Activated T-helper 1 cell treated with anti-CD3 and anti-CD28 coated beads, Interleukin-2, amount 50 U/mL, for 16 hours (primary cell): ENCODE measurements at places on chromosomes 5 and 9.

GRCh38 chr5:78003919-78004318 is 227.8 kb upstream of the TBCA start:
- no peak for DNase-seq

DNA sequence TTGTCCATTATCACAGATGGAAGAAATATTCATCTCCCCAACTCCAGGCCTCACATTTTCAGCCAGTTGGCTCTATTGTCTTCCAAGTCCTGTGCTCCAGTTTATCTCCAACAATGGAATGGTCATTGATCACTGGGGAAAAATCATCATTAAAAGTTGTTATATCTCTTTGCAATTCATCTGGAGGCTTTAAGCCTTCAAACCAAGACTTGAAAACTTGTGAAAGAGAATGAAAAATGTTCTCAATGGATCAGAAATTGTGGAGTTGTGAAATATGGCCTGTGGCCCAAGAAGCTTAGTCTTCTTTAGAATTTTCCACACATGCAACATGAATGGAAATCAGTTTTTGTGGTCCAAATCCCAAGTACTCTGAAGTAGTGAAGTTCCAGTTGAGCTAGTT is 569.6 kb downstream of the EBF1 start:
- no peak for DNase-seq

DNA sequence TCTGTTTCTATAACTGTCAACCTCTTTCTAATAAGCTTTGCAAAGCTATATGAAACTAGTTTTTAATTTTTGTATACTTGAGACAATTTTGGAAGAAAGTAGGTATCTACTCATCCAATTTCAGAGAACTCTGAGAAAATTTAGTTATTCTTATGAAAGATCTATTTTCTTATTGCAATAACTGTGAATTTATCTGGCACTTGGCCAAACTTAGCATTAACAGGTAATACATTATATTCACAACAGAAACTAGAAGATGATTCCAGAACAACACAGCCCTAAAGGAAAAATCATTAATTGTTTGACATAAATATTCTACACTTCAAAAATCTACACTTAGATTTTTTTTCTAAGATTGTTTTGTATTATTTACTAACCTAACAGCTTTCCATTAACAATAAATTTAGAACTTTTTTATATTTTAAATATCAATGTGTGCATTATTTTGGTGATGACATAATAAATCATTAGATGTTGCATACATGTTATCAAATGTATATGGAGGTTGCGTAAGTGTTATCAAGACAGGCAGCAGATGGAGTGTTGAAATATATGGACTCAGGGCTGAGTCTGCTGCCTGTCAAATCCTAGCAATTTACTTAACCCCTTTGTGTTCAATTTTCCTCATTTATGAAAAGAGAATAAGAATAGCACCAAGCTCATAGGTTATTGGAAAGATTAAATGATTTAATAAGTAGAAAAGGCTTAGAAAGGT is 141.8 kb downstream of the MUSK start:
- DNase-seq, result no peak

GRCh38 chr9:124270504-124271335 is 13.0 kb downstream of the NEK6 start:
- no peak for DNase-seq

GRCh38 chr9:113548221-113549041 is 84.9 kb downstream of the RGS3 start:
- DNase-seq, result no peak

GRCh38 chr9:21796768-21797167 is 5.7 kb upstream of the MTAP start:
- no peak for DNase-seq

GRCh38 chr9:9592104-9592503 is 1020.7 kb downstream of the PTPRD start:
- no peak for DNase-seq

GRCh38 chr5:154511984-154512383 is 34.0 kb upstream of the HAND1 start:
- DNase-seq, result no peak

GRCh38 chr5:125401724-125402622 is 655.5 kb upstream of the ZNF608 start:
- no peak for DNase-seq

- DNase-seq, result no peak
Measured at GRCh38 chr5:34656700-34657273, 659 bp downstream of the RAI14 start.

GRCh38 chr9:135268981-135269380 is 181.5 kb downstream of the OLFM1 start:
- no peak for DNase-seq

DNA sequence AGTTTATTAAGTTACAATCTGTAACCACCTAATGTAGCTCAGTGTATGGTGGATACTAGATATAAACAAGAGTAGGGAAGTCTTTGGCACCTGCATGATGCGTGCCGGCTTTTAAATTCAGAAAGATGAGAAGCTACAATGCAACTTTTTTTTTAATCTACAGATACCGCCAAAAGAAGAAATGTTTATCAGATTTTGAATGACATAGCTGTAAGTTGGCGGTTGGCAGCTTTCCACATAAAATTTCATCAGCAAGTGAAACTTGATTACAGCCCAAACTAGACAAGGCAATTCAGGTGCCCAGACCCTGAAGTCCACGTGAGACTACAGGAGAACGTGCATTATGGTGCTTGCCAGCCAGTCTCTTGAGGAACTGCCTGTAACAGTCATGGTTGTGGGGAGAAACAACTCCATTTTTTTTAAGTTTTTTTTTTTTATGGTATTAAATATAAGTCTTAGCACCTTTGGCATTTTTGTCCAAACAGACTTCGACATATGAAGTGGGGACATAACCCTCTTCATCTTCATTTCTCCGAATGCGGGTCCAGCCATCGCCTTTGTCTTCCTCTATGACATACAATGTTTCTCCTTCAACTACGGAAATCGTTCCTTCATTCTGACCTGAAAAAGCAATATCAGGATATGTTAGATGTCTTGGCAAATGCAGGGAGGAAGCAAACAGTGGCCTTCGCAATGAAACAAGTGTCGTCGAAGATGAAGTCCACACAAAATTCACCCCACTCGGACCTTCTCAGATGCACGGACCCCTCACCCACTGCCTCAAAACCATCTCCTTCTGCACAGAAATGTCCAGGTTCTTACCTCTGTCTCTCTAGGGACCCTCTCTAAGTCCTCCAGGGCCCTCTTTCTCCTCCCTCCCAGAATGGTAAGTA is 60.4 kb downstream of the USP20 start:
- DNase-seq, result peak; percentile 24

DNA sequence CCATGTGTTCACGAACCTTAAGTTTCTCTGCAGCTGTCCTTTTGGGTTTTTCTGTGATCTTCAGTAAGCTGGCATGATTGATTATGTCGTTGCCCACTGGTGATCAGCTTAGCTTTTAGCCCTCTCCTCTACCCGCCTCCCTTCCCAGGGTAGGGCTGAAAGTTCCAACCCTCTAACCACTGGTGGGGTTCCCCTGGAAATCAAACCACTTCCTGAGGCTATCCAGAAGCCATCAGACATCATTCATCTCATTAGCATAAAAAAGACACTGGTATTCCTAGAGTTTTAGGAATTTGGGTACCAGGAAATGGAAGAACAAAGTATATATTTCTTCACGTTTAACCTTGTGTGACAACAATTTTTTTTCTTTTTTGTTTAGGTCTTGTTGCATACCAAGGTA is 29.8 kb downstream of the SPIN1 start:
- DNase-seq, result no peak

DNA sequence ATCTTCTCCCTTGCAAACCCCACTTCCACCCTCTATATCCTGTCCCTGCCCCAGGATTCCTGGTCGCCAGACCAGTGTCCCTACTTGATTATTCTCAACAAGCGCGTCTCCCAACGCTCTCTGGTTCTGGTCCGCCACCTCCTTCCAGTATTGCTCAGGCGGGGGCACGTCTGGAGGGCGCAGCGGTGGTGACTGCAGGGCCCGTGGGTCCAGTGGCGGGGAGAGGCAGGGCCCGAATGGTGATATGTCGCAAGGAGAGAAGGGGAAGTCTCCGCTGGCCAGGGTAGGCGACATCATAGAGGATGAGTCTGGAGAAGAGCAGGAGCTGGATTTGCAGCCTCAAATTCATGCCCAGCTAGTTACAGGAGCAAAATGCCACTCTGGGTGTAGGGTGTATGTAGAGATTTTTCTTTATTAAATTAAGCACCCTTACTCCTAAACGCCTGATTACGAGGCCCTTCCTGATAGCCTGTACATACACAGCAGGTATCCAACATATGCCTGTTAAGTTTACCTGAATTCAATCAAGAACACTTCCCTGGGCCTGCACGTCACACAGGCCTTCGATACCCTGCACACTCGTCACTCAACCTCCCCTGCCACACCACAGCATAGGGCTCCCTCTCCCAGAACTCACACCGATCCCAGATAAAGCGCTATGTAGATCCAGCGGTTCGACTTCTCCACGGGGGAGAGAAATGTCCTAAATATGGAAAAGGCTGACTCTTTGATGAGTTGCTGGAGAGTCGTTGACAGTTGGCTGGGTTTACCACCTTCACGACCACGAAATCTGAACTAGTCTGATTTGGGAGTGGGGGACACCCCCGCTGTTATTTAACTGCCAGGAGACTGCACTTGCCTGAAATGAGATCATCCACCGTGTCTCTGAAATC is 4.8 kb downstream of the MCIDAS start:
- no peak for DNase-seq

GRCh38 chr9:135345775-135346433 is 133.7 kb upstream of the PPP1R26 start:
- DNase-seq, result no peak

DNA sequence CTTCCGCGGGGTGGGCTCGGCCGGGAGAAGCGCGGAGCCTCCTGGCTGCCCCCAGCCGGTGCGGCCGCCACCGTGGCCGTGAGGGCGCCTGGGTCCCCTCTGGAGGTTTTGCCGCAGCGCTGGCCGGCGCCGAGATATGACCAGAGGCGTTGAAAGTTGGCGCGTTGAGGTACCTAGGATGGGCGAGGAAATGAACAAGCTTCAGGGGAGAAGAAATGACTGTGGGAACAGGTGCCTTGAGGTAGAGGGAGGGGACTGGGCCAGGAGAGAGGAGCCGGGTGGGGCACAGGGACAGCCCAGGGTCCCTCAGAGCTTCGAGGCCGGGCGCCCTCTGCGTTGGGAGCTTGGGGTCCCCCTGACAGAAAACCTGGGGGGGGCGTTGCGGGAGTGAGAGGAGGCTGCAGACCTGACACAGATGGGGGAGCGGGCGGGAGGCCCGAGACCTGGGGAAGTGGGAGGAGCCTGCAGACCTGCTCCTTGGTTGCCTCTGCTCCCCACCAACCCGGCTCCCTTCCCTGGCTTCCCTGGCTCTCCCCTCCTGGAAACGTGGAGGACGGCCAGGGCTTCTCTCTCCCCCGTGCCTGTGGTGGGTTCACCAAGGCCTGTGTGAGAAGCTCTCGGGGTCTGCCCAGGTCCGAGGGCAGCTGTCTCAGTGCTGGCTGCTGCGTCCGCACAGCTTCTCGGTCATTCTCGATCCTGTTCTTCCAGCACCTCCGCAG is 14.2 kb downstream of the RABL6 start:
- no peak for DNase-seq

GRCh38 chr9:72292256-72292682 is 72.7 kb downstream of the ZFAND5 start:
- no peak for DNase-seq

- DNase-seq, result no peak
Measured at GRCh38 chr5:6135977-6136376, 242.4 kb downstream of the MED10 start.

DNA sequence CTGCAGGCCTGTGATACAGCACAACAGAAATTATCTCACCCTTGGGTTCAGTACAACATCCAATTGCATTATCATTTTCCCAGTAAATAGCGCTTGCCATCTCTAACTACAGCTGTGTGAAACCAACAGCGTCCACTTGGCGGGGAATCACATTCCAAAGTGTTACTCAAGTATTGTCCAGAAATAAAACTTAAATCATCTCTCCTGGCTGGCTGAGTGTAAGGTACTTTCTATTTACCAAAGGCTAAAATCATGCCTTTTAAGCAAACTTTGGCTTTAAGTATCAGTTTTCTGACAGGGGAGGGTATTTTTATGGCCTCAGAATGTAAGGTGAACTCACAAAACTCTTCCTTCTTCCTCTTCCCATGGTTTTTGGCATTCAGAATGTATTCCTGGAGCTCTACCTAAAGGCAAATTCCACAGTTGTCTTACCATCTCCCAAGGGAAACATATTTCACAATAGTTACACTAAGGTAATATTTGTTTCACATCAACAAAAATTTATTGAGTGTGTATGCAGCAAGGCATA is 205.6 kb upstream of the MPDZ start:
- no peak for DNase-seq
